ENCODE measurements at places on chromosomes 13 and 19.

DNA sequence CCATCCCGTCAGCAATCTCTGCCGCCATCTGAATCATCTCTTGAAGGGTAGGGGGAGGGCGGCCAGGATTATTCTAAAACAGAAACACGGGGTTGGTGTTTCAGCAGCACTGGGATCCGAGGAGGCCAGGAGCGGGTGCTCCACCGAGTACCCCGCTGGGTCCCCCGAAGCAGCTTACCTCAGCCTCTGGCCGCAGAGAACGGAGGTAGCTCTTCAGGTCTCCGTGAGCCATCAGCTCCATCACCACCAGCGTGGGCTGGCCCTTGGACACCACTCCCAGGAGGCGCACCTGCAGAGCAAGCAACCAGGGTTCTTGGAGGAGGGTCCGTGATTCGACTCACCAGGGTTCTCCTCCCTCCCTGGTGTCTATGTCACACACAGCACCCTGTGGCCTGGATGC lies 53.2 kb downstream of the ZNF557 start:
- no peak for DNase-seq

GRCh38 chr19:3532154-3532786 lies 6.7 kb upstream of the TEKTIP1 start:
- DNase-seq = no peak

DNA sequence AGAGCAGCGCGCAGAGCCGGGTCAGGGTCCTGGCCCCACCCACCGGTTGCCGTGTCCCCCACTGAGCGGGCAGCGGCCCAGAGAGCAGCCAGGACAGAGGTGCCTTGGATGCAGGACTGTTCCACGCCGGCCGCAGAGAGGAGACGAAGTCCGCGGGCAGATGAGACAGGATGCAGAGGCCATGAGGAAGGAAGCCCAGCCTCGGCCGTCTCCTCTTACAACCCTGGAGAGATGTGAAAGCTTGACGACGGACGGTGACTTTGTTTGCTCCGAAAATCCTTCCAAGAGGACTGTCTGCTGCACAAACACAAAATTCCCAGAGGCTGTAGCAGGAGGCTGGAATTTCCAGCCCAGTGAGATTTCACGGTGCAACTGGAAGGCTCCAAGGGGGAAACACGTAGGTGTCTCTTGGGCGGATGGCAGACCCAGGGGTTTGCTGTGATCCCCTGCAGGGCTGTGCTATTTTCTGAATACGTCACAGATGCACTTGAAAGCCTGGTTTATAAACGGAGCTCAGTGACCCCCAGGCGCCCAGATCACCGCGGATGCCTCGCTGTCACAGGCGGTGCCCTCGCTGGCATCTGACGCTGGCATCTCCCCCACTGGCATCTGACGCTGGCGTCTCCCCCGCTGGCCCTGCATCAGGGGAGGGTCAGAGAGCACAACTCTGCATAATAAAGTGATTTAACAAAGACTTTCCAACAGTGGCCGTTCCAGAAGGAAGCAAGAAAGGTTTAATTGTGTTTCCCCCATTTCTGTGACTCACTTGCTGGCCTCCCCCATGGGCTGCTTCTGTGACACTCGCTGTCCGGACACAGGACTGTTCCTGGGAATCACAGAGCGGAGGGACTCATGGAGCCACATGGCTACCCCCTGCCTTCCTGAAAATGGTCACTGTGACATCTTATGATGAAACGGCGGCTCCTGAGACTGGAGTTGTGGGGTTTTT lies 62.0 kb upstream of the C13orf46 start:
- no peak for DNase-seq

GRCh38 chr13:39374741-39375189 lies 228.2 kb downstream of the LHFPL6 start:
- no peak for DNase-seq

DNA sequence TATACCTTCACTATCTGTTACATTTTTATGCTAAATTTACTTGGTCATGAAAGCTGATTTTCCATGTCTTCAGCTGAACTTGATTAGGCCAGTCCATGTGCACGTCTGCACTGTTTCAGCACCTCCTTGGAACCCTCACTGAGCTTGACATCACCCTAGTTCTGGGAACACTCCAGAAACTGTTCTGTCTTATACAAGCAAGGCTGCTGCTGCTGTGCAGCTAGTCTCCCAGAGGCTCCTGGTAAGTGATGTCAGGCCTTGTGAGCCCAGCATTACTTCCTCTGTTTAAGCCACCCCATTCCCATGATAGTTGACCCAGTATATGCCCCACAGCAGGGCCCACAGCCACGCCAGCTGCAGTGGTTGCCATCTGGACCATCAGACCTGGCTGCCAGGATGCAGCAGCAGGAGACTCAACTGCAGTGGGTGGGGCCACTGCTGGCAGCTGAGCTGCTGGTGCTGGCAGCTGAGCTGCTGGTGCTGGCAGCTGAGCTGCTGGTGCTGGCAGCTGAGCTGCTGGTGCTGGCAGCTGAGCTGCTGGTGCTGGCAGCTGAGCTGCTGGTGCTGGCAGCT lies 90.5 kb upstream of the AKAP11 start:
- DNase-seq = no peak

- no peak for DNase-seq
These were observed 45.1 kb upstream of the TPM4 start for GRCh38 chr19:16030964-16031871.

DNA sequence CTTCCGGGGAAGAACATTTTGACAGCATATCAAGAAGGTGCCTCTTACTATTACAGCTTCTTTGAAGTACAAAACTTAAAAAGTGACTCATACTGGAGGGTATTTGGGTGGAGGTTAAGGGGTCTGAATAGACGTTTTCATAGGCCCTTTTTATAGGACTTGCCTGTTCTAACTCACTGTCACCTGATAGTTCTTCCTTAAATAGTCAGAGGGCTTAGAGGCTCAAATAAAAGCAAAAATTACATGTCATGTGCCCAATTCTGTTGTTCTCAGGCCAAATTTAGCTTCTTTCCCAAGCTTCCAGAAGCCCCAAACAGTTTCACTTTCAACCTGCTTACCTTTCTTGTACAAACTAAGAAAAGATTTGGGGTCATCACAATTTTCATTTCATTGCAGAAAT lies 16.1 kb upstream of the SLC46A3 start:
- DNase-seq = no peak

GRCh38 chr13:38824342-38824741 lies 137.5 kb downstream of the FREM2 start:
- no peak for DNase-seq

GRCh38 chr19:13986348-13986904 lies 19.7 kb downstream of the RFX1 start:
- peak; percentile 97 for DNase-seq

DNA sequence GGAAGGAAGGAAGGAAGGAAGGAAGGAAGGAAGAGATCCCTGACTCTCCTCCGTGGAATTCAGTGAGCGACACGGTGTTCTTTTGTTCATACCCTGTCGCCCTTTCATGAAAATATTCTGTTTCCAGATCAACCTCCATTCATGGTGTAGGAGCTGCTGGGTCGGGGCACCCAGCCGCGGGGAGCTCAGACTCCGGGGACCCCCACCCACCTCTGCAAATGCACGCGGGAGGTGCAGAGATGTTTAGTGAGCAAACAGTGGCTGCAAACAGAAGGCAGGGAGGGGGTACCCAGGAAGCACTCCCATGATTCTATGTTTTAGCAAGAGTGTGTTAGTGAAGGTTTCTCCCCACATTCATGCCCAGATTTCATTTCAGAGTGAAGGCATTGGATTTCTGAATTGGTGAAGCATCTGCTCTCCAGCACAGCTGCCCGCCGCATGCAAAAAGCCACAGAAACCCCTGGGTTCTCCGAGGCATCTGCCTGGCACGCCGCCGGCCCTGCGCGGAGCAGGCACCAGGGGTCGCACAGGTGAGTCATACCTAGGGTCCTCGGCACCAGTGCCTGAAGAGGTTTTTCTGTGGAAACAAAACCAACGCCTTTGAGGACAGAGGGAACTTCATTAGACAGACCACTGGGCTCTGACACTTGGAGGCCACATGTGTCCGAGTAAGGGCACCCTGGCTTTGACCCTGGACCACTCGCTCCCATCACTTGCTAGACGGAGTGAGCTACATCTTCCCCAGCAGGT lies 80.6 kb downstream of the ZNF557 start:
- no peak for DNase-seq

GRCh38 chr13:45331123-45331619 lies 9.8 kb downstream of the TPT1 start:
- DNase-seq = no peak

DNA sequence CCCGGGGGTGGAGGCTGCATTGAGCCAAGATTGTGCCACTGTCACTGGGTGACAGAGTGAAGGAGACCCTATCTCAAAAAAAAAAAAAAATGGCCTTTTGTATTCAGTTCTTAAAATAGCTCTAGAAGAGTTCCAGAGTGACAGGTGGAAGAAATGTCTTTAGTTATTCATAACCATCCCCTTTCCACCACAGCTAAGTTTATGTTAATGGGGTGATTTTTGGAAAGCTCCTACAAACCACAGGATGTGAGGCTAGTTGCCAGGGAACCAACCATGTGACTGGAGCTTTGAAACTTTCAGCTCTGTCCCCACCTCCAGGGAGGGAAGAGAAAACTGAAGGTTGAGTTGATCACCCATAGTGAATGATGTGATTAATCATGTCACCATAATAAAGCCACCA lies 6.9 kb downstream of the ZNF490 start:
- no peak for DNase-seq

- no peak for DNase-seq
These were observed 51.4 kb downstream of the EFNB2 start for GRCh38 chr13:106484084-106484483.
